ENCODE measurements at places on chromosomes 5 and 9. TPM values are rescaled to one million over a fixed set of nuclear protein-coding genes. Genes with fewer than 3 reads are reported as not detected.

DNA sequence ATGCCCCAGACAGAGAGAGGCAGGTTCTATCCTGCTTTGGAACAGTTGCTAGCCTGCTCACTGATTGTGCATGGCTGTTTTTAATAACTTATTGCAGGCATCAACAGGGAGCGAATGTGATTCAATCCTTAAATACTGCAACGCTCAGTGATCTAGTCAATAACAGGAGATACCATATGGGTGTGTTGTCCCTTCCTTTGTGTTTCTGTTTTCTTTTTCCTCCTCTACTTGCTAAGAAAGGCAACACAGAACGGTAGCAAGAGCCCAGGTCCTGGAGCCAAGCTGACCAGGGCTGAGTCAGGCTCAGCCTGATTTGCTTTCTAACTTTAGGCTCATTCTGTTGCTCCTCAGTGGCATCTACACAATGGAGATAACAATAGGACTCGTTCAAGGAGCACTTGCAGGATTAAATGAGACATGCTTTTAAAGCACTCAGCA lies 98.6 kb upstream of the EQTN start:
- DNase-seq = no peak

- no peak for DNase-seq
Observed at GRCh38 chr5:42952578-42952974, 87.5 kb downstream of the ANXA2R start.

DNA sequence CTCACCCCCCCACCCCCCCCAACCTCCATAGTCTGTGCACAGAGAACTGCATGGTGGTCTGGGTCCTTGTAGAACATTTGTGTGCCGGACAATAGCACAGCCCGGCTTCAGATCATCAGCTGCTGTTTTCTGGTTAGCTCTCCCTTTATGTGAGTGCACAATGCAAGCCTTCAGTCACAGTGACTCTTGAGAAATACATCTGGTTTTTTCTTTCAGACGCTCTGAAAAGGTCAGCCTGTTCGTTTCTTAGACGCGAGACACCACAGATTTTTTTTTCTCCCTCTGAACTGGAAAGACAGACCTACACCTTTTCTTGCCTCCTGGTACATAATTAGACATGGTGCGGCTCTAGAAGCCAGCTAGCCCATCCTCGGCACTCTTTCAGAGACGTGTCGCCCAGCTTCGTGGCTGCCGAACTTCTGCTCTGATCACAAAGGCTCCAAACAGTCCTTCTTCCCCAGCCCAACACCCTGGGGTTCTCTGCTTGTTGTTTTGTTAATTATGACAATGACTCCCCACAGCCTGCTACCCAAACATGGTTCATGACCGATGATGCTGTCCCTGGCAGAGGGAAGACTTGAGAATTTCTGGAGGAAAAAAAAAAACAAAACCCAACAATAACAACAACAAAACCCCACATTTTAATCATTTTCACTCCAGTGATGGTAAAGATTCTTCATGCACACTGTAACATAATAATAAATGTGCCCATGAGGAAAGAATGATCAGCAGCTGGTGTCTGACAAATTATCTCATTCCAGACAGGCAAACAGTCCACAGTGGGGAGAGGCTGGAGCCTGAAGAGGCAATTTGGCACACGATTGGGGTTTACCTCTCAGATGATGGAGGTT lies 241.4 kb upstream of the ZNF462 start:
- peak; percentile 16 for DNase-seq

GRCh38 chr5:83688281-83688680 lies 32.4 kb downstream of the HAPLN1 start:
- DNase-seq = no peak

- no peak for DNase-seq
Observed at GRCh38 chr9:85142968-85143367, 473.4 kb downstream of the NTRK2 start.

- no peak for DNase-seq
Observed at GRCh38 chr5:94471521-94471920, 146.9 kb downstream of the KIAA0825 start.

DNA sequence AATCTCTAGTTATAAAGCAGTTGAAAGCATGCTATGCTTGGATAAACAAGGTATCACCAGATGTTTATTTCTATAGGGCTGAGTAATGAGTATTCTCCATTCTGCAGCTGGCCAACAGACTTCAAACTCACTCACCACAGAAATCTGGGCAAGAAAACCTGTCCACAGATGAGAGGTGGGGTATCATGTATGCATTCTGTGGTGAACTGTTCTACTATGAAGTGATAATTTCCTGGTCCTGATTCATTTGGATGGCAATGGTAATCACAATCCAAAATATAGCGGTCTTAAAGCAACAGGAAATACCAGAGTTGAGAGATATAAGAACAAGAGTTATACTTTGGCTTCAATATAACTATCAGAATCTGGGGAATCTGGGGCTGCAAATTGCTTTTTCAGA lies 65.9 kb upstream of the EFNA5 start:
- DNase-seq = no peak

DNA sequence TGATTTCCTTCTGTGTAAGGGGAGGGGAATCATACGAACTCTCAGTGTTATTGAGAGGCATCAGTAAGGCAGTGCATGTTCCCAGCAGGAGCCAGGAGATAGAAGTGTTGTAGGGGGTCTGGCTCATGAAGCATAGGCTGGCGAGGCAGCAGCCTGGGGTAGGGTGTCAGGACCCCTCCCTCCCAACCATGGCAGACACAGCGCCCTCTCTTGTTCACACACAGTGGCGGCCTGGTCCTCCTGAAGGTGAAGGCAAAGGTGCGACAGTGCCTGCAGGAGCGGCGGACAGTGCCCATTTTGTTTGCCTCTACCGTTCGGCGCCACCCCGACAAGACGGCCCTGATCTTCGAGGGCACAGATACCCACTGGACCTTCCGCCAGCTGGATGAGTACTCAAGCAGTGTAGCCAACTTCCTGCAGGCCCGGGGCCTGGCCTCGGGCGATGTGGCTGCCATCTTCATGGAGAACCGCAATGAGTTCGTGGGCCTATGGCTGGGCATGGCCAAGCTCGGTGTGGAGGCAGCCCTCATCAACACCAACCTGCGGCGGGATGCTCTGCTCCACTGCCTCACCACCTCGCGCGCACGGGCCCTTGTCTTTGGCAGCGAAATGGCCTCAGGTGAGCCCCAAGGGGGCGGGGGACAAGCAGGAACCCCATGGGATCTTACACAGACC lies 4.7 kb downstream of the SLC27A4 start:
- no peak for DNase-seq

DNA sequence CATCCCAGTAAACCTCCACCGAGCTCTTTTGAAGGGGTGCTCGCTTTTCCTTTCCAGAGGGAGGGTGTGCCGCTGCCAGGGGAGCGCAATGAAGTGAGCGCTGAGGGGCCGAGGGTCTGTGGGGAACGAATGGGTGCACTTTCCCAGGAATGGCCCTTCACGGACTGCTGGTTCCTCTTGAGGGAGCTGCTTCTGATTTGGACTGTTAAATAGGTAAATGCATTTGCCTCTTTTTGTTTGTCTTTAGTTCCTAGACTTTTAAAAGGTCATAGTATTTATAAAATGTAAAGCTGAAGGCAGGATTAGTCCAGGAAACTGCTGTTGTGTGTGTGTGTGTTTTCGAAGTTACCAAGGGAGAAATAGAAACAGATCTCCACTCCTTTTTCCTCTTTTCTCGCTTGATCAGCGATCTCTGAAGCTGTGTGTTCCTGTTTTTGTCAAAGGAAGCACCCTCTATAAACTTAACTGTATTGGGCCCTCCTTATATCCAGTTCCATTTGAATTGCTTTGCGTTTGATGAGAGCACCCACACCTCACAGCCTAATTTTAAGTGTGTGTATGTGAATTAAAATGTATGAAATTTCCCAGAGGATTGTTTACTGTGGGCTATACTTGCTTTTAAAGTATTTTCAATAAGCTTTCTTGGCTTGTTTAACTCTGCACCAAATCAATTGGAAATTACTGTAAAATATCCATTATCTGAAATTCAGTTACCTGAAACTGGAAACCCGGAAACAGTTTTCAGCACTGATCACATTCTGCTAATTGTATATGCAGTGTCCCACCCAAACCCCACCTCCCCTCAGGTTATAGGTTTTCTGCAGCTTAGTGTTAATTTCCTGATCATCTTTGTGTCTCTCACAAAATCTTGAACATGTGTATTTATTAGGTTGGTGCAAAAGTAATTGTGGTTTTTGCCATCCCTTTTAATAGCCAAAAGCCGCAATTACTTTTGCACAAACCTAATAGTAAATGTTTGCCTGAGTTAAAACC lies 966 bp downstream of the SNX2 start:
- DNase-seq = peak; percentile 33

DNA sequence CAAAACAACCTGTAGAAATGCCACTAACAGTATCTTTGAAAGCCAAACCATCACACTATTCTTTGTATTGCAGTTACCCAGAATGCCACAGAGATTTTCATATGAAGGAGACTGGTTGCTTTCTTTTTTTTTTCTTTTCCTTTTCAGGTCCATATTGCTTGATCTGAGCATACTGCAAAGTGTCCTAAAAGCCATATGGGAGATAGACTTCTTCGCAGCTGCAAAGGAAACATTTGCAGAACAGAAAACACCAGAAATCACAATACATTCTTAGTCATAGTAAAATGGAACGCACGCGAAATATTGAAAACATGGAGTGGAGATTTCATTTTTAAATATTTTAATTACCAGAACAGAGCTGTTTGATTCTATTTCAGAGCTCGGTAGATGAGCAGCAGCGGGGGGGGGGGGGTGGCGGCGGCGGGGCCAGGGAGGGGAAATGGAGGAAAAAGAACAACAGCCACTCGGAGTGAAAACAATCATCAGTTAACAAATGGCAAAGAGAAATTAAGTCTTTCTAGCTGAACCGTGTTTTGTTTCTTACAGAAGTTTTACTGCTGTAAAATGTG lies 284.1 kb downstream of the NFIB start:
- DNase-seq = no peak

DNA sequence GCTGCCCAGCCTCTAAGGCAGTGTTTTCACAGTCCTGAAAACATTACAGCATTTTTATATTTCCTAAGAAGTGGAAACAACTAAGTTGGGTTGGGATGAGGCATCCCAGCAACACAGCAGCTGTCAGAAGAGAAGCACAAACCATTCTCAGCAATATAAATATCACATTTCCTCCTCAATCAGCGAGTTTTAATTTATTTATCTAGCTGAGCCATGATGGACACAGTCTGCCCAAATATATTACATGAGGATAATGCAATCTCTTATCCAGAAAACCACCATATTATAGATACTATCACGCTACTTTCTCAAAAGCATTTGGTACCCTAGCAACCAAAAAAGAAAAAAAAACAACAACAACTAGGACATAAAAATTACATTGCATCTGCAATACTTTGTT lies 158.5 kb downstream of the FSTL4 start:
- no peak for DNase-seq

DNA sequence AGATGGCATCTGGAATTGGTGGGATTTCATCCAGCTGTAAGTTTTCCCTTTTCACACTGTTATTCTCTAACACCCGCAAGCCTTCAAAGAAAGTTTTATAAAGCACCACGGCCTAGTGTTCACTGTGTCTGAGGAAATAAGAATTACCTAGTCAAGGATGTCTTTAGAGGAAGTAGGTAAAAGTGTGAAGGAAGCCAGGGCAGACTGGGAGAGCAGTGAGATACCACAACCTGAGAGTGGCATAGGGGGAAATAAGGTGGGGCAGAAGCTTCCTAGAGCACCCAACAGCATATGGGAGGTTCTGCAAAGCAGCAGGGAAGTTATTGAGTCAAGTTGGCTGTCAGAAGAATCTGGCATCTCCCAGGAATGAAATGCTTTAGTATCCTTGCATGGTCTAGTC lies 241.2 kb downstream of the CETN3 start:
- DNase-seq = no peak

DNA sequence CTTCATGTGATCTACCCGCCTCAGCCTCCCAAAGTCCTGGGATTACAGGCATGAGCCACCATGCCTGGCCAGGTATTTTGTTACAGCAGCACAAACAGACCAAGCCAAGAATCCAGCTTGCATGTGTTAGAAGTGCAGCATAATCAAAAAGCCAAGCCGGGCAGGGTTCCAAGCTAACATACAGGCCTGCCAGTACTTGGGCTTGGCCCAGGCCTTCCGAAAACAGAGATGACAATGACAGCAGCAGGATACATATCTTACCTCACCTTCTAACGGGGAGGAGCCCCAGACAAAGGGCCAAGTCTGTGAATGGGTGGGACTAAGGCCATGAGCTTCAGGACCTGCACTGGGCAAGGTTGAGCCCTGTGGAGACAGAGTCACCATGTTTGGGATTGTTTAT lies 91.4 kb upstream of the ZNF462 start:
- no peak for DNase-seq

GRCh38 chr5:66796305-66797292 lies 200.4 kb downstream of the MAST4 start:
- no peak for DNase-seq

GRCh38 chr5:59744531-59744992 lies 149.0 kb downstream of the PDE4D start:
- DNase-seq = no peak

DNA sequence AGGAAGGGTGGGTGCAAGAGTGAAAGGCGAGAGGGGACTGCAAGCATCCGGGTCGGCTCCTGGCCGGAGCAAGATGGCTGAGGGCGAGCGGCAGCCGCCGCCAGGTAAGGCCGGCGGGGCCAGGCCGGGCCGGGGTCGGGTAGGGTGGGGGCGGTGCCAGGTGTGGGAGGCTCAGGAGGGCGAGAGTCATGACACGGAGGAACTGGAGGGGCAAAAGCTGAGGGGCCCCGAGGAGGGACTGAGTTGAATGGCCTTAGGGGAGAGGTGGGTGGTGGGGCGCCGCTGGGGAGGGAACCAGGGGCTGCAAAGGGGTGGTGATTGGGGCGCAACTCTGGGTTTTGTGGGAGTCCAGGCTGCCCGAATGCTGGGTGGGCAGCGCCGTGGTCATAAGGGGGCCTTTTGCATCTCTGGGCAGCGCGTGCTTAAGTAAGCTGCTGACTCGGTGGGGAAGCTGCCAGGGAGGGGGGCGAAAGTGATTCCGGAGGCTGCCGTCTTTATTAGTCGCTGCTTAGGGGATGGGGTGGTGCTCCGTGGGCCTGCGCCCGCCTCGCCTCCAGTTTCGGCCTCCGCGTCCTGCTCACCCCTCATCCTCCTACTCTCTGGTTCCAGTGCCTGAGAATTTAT lies 425 bp downstream of the PTPA start:
- no peak for DNase-seq

DNA sequence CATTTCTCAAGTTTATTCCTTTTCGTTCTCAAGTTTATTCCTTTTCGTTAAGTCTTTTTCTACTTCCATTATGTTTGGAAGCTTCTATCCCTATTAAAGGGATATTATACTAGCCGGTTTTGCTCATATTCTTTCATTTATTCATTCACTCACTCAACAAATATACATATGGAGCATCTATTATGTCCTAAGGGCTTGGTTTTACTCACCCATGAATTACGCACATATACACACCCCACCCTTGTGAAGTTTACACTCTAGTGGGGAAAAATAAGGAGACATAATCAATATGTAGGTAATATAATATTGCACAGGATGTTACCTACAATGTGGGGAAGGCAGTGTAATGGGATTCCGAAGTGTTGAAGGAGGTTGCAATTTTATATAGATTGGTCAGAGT lies 90.5 kb downstream of the ACTL7B start:
- DNase-seq = no peak

SPINK13 gene
- not detected for total RNA-seq

NMRK1 gene
- total RNA-seq = 2.3 TPM

CDK7 gene
- 29.4 TPM for total RNA-seq

RASGRF2 gene
- 0.14 TPM for total RNA-seq

GPR151 gene
- total RNA-seq = not detected

GBGT1 gene
- total RNA-seq = 12.9 TPM

SPINK4 gene
- not detected for total RNA-seq
